CD8-positive, alpha-beta memory T cell (primary cell): ENCODE measurements at places on chromosomes 7 and 10. TPM values are rescaled to one million over a fixed set of nuclear protein-coding genes. Genes with fewer than 3 reads are reported as not detected.

PTPRN2 gene
- 0.42 TPM for total RNA-seq

TMEM236 gene
- 0.11 TPM for total RNA-seq

FRA10AC1 gene
- 9.8 TPM for total RNA-seq

PRKCQ gene
- 46.7 TPM for total RNA-seq

CALY gene
- 1.3 TPM for total RNA-seq

GOLGA7B gene
- 0.44 TPM for total RNA-seq

WNT2 gene
- total RNA-seq = not detected

DYDC2 gene
- total RNA-seq = not detected

TACC2 gene
- total RNA-seq = not detected

RHEB gene
- 53.6 TPM for total RNA-seq

SFR1 gene
- 13.6 TPM for total RNA-seq

SEPTIN14 gene
- not detected for total RNA-seq

METTL27 gene
- not detected for total RNA-seq

VAX1 gene
- not detected for total RNA-seq

NME8 gene
- not detected for total RNA-seq

CD36 gene
- total RNA-seq = 4.7 TPM

PHKG1 gene
- 1.2 TPM for total RNA-seq

NPS gene
- total RNA-seq = not detected

ACBD7 gene
- total RNA-seq = 0.80 TPM

ASZ1 gene
- total RNA-seq = not detected

CDH23 gene
- 0.74 TPM for total RNA-seq

CFAP46 gene
- total RNA-seq = 0.09 TPM

NPC1L1 gene
- total RNA-seq = not detected

BMPER gene
- total RNA-seq = not detected

SNCG gene
- total RNA-seq = not detected

VIPR2 gene
- total RNA-seq = 0.31 TPM

MYO1G gene
- 374 TPM for total RNA-seq

NUTM2B gene
- total RNA-seq = 0.50 TPM

CLEC5A gene
- 0.29 TPM for total RNA-seq

BAMBI gene
- 1.4 TPM for total RNA-seq

RAB19 gene
- 7.5 TPM for total RNA-seq

ANXA8L1 gene
- not detected for total RNA-seq

LIPN gene
- not detected for total RNA-seq

PPP1R17 gene
- not detected for total RNA-seq

PAPOLB gene
- not detected for total RNA-seq

ANKRD30A gene
- total RNA-seq = not detected

CTNNA3 gene
- not detected for total RNA-seq

SUFU gene
- 7.5 TPM for total RNA-seq

COL17A1 gene
- total RNA-seq = not detected

CCDC172 gene
- total RNA-seq = not detected

NDUFB2 gene
- total RNA-seq = 231 TPM

AMZ1 gene
- total RNA-seq = not detected

OR2A1 gene
- not detected for total RNA-seq

MAPK8 gene
- total RNA-seq = 43.5 TPM

PSMA2 gene
- total RNA-seq = 179 TPM

GPRIN2 gene
- not detected for total RNA-seq

CNNM1 gene
- 0.16 TPM for total RNA-seq

TMEM72 gene
- total RNA-seq = not detected

TMEM196 gene
- not detected for total RNA-seq

PIP gene
- not detected for total RNA-seq

NUB1 gene
- total RNA-seq = 39.1 TPM

DNAH11 gene
- total RNA-seq = not detected

FFAR4 gene
- total RNA-seq = not detected

PNLIP gene
- not detected for total RNA-seq

SPACDR gene
- total RNA-seq = 1.7 TPM

TMEM229A gene
- not detected for total RNA-seq

DENND2A gene
- not detected for total RNA-seq

ANKRD7 gene
- total RNA-seq = 1.8 TPM

MLXIPL gene
- not detected for total RNA-seq
